SJSA1 (cell line): ENCODE measurements at places on chromosomes 7 and 10. TPM values are rescaled to one million over a fixed set of nuclear protein-coding genes. Genes with fewer than 3 reads are reported as not detected.

- DNase-seq, result peak; percentile 35
These were observed 29.8 kb downstream of the C10orf67 start for GRCh38 chr10:23314835-23315239.

Gene CNPY1
- total RNA-seq, result not detected in 2 replicates

Gene CCDC172
- not detected in 2 replicates for total RNA-seq

- DNase-seq, result no peak
These were observed 6.4 kb downstream of the NFKB2 start for GRCh38 chr10:102401735-102402511.

GRCh38 chr10:72503241-72503640, 122.6 kb downstream of the MICU1 start:
- DNase-seq, result no peak

Gene SEC61A2
- total RNA-seq, result 4.4 and 7.7 TPM in 2 replicates

DNA sequence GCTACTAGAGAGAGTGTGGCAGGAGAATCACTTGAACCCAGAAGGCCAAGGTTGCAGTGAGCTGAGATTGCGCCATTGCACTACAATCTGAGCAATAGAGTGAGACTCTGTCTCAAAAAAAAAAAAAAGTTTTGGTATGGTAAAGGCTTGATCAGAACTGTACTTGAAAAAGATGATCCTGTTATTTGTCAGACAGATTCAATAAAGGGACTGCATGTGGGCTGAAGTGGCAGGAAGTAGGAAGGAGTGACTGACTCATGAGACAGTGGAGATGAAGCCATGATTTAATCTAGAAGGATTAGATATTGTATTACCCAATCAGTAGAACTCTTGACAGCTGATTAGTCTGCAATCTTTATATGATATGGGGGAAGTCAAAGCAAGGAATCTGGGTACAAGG, 2.7 kb upstream of the TMEM254 start:
- no peak for DNase-seq

Gene MRC1
- total RNA-seq, result not detected in 2 replicates

- DNase-seq, result no peak
These were observed 89.7 kb downstream of the POLR1F start for GRCh38 chr7:19619122-19619521.

GRCh38 chr7:1977059-1977875, 255.5 kb downstream of the MAD1L1 start:
- DNase-seq, result no peak

GRCh38 chr10:26449726-26450125, 11.6 kb downstream of the APBB1IP start:
- no peak for DNase-seq

DNA sequence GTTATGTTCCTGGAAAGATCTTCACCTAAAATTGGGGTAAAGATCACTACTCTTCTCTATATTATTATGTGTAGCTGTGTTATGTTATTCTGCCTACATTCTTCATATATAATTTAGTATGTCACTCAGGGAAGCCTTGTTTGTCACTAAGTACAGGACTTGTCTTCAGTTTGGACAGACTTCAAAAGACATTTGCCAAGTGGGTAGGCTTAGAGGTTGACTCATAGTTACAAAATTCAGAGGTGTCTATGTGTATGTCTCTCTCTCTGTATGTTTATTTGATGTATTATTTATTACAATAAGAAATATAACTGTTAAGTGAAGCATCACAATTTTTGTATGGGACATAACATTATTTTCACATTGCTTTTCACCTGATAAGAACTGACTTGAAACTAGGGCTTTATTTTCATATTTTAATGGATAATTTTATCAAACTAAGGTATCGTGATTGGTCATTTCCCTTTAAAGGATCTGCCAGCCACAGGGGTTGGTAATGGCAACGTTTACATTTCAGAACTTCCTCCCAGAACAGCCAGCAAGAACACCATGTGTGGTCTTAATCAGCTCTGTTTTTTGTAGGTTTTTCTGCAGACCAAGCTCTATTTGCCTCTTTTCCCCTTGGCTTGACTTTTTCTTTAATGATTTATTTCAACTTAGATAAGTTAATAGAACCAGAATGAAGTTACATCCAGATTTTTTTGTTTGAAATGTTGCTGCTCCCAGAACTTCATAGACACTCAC, 262.1 kb upstream of the CACNA2D1 start:
- DNase-seq, result peak; percentile 81

Gene TMEM270
- not detected in 2 replicates for total RNA-seq
